Stimulated activated memory B cell treated with anti-CD40 and anti-IgM and Interleukin-4, amounts not matched to agents 10 μg/mL and 1 μg/mL and 100 μg/mL, for 72 hours (primary cell): ENCODE measurements at places on chromosomes 16 and 17.

- no peak for ATAC-seq
Observed at GRCh38 chr17:79654350-79654959, 43.6 kb upstream of the RBFOX3 start.

GRCh38 chr16:62130101-62130500 lies 93.9 kb upstream of the CDH8 start:
- ATAC-seq = no peak

GRCh38 chr17:4405038-4405669 lies 28.6 kb upstream of the SPNS3 start:
- ATAC-seq = peak; percentile 78

DNA sequence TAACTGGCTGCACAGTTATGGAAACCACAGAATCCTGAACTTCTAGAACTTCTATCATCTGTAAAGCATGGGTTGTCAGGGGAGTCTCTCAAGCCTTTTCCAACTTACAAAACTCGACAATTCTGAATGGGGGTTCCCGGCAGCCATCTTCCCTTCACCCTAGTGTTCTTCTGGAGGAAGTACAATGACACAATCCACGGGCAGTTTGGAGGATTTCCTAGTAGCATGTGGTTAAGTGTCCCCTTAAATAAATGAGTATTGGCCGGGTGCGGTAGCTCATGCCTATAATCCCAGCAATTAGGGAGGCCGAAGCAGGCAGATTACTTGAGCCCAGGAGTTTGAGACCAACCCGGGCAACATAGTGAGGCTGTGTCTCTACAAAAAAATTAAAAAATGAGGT lies 2.1 kb downstream of the SLC16A6 start:
- ATAC-seq = no peak

- ATAC-seq = no peak
Observed at GRCh38 chr16:10777356-10777755, 33.7 kb downstream of the NUBP1 start.

DNA sequence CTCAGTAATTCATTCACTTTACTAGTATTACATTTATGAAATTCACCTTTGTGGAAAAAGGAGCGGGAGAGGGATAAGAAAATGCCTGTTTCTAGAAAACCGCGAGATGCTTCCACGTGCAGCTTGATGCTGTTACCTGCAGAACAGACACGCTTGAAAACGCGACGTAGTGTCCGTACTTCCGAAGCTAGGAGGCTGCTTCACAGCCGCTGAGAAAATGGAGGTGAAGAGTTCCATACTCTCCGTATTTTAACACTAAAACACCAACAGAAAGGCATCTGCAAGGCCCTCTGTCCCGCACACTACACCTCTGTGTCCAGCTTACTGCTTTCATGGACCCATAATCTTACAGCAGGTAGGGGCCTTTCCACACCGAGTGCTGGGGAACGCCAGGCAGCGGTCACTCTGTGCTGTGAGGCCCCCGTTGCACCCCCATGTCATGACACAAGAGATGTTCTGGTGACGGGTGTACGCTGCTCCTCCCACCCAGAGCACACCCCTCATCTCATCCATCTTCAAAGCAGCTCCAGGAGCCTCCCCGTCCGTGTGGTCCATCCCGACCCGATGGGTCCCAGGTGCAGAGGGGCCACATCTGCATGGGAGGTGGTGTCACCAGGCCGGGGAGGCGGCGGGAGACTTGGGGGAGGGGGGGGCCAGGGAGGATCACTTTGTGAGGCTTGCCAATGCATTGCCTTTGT lies 40.4 kb downstream of the USP22 start:
- no peak for ATAC-seq

DNA sequence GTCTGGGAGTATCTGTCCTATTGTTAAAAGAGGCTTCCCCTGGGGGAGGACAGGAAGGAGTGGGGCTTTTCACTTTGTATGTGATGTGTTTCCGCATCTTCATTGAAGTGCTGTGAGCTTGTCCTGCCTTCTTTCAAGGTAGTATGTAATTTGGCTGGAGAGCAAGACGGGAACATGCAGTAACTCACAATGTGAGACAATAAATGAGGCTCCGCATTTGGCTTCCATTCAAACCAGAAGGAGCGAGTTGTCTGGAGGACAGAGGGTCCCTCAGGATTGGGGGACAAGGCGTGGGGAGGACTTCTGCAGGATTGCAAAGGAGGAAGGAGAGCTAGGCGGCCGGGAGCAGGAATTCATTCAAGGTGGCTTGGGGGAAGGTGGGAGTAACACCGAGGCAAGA lies 203.5 kb downstream of the RBFOX3 start:
- no peak for ATAC-seq
